ENCODE measurements at places on chromosomes 3 and 15.

DNA sequence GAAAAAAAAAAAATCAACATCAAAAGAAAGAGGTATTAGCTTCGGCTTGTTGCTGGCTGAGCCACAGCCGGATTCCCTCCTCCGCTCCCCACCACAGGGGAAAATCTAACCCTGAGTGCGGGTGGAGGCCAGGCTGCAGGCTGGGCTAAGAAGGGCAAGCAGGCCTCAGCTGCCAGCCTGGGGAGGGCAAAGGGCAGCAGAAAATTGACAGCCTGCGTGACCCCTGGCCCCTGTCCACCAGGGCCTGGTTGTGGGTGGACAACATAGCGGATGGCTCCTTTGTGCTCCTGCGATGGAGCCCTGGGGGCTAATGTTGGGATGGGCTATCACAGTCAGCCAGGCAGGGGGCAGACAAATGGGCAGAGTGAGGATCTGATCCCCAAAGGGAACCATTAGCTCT, 25.4 kb downstream of the CACNA2D2 start:
- DNase-seq, result no peak

- DNase-seq, result no peak
Observed at GRCh38 chr3:147404000-147404799, 2.1 kb downstream of the ZIC4 start.

DNA sequence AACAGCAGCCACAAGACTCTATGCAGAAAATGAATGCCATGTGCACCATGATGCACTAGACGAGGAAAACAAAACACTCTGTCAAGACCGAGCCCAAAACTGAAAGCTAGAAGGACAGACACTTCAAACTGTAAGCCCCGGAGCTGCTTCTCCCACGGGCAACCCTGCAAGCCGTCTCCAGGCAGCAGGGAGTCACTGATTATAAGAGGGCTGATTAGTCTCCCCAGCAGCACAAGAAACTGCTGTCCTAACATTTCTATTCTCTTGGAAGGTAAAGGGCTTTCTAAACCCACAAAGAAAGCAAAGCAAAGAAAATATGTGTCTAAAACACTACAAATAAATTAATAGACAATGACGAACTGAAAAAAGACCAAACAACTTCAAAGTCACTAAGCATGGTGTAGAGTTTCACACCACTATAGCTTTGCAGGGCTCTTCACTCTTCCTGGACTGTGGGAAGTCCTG, 15.5 kb downstream of the TBC1D2B start:
- DNase-seq, result no peak

DNA sequence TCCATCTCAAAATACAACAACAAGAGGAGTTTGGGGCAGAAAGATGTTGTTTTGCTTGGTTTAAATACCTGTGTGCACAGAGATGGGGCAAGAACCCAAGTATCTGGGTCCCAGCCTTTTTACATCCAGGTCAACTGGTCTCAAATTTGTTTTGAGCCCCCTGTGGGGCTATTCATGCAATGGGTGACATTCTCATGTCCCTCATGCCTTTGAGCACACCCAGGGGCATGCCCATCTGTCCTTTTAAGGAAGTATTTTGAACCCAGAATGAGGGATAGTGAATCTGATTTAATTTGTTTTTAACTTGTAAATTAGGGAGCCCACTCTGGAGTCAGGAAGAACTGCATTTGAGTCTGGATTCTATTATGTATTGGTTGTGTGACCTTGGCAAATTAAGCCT, 14.8 kb downstream of the ABCF3 start:
- no peak for DNase-seq

DNA sequence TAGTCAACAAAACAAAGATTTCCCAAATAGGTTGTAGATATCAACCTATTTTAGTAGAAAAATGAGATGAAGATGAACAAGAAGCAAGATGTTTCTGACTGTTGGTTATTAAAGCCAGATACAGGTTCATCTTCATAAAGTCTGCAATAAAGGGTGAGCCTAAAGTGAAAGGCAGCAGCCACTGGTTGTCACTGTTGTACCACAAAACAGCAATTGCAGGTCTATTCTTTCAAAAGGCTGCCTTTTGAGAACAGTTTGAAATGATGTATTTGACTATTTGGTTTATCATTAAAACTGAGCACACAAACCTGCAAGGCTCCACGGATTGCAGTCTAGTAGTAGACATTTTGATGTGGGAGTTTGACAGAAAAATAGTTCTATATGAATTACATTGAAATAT, 543.4 kb downstream of the GBE1 start:
- peak; percentile 3 for DNase-seq

GRCh38 chr3:136171097-136171542, 25.0 kb downstream of the MSL2 start:
- no peak for DNase-seq

DNA sequence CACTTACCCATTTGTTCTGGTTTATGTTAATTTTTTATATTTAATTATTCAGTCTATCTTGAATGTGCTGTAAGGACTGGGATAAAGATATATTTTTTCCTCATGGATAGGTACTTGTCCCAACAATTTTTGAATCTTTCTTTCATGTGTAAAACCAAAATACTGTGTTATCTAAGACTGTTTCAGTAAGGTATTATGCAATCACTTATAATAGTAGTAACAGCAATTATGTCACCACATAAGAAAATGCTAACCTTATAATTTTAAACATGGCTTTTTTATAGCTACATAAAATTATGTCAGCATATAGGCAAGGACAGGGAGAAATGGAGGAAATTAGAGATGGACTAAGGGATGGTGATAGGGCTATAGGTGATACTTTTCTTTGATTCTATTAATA, 2.9 kb upstream of the CTDSPL start:
- no peak for DNase-seq

DNA sequence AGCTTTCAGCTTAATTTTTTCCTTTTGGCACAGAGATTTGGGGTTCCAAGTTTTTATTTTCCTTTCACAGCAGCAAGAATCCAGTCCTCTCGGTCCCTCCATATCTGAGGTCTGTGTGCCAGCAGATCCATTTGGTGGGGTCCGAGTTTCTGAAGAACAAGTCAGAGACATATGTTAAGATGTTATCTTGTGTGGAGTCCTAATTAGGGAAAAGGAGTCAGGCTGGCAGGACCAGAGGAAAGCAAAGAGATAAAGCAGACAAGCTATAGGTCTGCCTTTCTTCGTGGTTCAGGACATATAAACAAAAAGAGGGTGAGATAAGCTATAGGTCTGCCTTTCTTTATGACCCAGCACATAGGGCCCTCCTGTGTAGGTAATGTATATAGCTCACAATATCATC, 54.9 kb downstream of the TMED3 start:
- no peak for DNase-seq

DNA sequence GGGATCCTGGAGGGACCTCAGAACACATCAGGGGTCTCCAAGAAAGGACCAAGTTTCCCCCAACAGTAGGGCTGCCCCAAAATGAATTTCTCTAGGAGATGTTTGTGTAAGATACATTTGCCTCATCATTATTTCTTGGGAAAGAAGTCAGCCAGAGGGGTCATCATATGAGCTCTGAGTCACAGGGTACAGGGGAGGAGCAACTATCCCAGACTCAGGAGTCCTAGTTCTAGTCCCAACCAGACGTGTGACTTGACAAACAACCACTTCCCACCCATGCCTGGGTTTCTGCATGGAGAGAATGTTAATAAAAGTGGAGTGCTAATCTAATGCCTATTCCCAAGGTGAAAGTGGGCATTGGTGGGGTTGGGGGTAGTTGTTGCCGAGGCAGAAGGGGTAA, 144.1 kb downstream of the ALDH1A2 start:
- DNase-seq, result no peak

GRCh38 chr3:45605534-45605933, 11.0 kb downstream of the LIMD1 start:
- no peak for DNase-seq

- no peak for DNase-seq
Observed at GRCh38 chr3:43378066-43378935, 92.0 kb downstream of the SNRK start.

DNA sequence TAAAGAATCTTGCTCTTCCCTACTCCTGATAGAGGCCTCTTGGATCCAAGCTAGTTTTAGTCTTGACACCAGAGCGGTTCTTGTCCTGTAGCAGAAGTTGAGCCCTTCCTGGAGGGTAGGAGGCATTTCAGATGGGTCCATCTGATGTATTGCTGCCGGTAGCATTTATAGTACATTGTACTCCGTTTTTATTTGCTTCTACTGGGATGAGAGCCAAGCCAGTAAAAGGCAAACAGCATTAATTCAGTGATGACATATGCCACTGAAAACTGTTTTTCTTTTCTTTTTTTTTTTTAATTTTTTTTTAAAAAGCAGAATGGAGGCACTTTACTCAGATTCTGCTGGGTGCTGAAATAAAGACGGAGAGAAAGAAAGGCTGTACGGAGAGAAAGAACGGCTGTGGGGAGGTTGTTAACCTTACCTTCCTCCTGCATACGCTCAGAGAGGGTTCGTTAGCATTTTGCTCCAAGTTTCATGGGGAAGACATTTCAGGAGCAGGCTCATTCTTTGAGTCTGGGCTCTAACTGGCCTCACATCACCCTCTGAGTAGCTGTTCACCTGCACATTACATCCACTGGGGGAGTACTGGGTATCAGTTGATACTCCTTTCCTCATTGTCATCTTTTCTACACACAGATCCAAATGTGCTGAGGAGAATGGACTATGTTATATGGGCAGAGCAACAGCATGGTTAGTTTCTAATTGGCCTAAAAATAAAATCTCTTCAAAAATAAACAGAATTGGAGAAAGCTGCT, 161.5 kb downstream of the FEZF2 start:
- DNase-seq, result no peak

DNA sequence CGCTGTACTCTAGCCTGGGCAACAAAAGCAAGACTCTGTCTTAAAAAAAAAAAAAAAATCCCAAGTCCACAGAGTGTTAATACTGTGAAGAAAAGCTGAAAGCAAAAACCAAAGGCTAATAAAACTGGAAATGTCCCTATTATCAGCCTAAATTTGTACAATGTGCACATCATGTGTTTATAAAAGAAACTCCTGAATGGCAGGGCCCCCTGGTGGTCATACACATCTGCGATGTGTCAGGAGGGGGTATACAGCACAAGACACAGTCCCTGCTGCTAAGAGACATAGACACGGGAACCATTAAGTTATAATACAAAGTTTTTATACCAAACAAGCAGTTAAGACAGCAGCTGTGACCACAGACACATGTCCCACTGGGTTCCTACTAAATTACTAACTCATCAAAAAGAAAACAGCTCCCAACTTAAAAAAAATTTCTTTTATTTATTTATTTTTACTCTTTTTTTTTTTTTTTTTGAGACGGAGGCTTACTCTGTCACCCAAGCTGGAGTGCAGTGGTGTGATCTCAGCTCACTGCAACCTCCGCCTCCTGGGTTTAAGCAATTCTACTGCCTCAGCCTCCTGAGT, 31.0 kb downstream of the IDH2 start:
- peak; percentile 80 for DNase-seq

DNA sequence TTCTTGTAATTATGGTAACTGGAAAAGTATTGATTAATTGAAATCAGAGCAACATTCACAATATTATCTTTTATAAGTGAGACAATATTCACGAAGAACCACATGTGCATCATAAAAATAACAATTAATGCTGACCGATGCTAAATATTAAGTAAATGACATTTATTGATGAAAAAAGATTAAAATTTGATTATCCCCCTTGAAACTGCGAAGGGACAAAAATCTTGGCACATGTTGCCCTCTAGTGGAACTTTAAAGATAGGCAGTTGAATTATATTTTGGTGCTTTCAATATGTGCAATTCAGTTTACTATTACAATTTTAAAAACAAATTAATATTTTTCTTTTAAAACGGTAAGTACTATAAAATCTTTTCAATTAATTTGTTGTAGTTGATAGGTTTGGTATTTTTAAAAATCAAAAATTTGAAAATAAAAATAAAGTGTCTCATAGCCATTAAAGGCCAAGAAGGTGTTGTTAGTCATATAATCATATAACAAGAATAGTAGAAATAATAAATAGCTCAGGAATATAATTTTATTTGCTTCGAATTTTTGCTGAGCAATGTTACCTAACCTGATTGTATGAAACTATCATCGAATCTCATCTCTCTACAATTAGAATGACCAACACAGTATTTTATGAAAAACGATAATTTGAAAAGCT, 270.2 kb downstream of the ROBO1 start:
- DNase-seq, result no peak
